ENCODE measurements at places on chromosomes 3 and 15.

- no peak for DNase-seq
Measured at GRCh38 chr3:128794067-128794768, 68.2 kb downstream of the RAB7A start.

DNA sequence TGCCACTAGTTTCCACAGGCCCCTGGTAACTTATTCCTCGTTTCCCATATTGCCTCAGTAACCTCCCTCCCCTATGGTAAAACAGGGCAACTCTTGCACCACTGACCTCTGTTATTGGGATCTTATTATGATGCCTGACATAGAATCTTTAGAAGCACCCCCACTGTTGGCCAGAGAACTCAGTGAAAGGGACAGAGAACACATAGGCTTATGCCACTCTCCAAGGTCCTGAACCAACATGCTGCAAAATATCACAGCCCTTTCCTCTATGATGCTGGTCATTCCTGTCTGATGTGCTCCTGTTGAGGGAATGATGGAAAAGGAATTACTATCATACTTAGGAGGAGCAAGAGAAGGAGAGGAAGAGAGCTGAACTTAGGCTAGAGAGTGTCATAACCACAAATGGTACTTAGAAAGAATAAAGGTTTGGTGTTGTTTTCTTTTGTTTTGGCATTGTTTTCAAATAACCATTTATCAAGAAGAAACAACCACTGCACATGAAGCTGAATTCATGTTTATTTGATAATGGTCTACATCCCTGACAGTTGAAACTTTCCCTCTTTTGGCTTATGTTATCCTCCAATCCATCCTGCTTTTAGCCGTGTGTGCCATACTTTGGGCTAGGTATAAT, 330.2 kb downstream of the EPHB1 start:
- DNase-seq: no peak

GRCh38 chr3:9147896-9148266, 101.6 kb downstream of the SRGAP3 start:
- DNase-seq: no peak

DNA sequence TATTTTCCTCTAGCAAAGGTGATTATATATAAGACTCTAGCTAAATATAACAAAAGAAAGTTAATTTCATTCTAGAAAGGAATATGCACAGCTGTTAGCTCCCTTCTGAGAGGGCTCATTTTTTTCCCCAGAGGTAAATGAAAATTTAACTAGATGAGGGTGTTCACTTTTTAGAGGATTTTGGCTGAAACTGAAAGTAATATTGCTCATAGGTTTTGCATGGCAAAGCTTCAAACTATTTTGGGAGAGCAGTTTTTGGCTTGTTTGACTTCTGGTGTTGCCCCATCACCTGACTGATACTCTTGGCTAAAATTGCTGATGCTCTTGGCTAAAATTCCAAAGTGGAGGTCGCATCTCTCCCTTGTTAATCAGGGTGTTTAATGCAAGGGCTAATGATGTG, 311.9 kb downstream of the EDEM1 start:
- DNase-seq: no peak

- DNase-seq: peak; percentile 42
Measured at GRCh38 chr15:67784090-67784781, 41.1 kb upstream of the SKOR1 start.

DNA sequence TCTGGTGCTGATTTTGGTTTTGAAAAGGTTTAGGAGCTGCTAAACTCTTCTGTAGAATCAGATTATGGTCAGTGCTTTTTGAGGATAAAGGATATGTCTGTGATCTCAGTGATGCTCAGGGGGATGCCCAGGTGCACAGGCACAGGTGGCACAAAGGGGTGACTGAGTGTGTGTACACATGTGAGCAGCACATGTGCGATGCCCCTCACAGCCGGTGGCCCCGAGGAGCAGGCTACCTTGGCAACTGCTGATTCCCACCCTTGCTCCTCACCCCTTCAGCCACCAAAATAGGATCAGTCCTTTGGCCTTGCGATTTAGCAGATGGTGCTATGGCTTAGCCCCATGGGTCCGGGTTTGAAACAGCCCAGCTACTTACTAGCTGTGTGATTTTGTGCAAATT, 51.1 kb downstream of the POMGNT2 start:
- no peak for DNase-seq

Measured in NCI-H748 treated with DMSO at 0.1 percent for 48 hours (cell line).